ENCODE measurements at places on chromosomes 1 and 21.
A peak's percentile ranks its signal among the peaks of the same experiment; 100 is the strongest.

- DNase-seq: no peak
These were observed 13.6 kb downstream of the TARDBP start for GRCh38 chr1:11026052-11026451.

- no peak for DNase-seq
These were observed 2.3 kb downstream of the TTLL7 start for GRCh38 chr1:83996621-83997020.

DNA sequence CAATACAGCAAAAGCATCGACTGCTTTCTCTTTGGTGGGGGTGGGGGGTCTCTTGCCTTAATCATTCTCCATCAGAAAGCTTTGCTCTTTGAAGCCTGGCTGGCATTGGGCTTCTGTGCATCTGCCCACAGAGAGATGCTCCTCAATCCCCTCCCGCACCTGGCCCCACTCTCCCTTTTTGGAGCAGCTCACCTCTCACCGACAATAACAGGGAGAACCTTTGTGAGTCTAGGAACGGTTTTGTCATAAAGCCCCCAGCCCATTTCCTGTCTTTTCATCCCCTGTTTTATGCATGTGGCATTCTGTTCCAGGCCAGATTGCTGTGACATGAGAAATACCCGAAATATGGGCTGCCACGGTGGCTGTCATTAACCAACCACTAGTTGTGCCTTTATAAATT, 469.0 kb upstream of the VAMP3 start:
- no peak for DNase-seq

DNA sequence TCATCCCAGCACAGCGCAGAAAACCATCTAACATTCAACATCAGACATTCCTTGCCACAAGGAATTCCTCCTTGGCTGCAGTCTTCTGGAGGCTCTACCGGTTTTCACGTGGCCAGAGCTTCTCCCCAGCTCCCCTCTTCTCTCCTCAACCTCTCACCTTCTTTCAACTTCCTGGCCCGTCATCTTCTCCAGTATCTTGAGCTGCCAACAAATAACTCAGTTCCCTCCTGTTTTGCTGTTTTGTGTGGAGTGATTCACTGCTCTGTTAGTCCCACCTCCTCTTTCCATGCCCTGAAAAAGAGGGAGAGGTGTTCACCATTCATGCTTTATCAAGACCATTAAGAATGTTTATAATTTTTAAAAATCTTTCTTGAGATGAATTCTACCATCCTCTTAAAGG, 32.6 kb downstream of the PIGM start:
- DNase-seq: no peak

- no peak for DNase-seq
These were observed 1171.2 kb downstream of the PLA2G4A start for GRCh38 chr1:187999973-188000372.

DNA sequence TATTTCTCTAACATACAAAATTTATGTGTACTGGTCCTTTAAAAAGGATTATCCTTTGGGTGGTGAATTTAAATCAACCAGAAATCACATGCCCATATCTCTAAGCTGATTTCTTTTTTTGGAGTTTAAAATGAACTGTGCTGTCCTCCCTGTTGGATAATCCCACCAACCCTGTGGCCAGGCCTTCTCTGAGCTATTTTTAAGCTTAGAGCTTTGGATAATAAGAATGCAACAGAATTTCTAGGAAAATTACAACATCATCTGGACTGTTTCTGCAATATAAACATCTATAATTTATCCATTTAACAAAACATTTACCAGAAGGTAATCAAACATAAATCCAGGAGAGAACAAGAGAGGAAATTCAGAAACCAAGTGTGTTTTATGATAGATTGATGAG, 88.3 kb downstream of the LRRC40 start:
- DNase-seq: no peak

DNA sequence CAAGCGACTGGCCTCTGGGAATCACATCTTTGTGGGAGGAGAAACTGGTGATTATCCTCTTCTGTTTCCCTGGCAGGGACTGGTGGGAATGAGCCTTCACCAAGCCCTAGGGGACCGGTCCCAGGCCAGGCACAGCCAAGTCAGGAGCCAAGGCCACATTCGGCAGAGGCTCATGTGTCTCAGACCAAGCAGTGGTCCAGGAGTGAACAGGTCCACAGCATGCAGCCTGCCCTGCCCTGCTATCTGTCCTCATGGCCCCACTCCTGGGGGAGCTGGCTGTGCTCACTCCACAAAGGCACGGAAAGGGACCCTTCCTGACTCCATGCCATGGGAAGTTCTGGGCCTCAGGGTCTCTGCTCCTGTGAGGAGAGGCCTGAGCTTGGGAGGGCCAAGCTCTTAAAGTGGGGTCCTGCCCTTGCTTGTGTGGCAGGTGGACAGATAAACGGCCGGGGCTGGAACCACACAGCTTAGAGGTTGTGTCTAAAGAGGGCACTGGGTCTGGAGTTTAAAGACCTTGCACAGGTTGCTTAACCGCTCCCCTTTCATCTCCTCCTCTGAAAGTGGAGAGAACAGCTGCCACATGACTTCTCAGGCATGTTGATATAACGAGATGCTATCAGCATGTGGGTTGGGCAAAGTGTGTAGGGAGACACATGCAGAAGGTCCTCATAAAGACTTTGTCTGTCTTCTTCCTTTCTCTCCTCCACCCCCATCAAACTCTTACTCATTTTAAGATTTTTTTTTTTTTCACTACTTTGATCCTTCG, 57.5 kb downstream of the CASQ2 start:
- no peak for DNase-seq

DNA sequence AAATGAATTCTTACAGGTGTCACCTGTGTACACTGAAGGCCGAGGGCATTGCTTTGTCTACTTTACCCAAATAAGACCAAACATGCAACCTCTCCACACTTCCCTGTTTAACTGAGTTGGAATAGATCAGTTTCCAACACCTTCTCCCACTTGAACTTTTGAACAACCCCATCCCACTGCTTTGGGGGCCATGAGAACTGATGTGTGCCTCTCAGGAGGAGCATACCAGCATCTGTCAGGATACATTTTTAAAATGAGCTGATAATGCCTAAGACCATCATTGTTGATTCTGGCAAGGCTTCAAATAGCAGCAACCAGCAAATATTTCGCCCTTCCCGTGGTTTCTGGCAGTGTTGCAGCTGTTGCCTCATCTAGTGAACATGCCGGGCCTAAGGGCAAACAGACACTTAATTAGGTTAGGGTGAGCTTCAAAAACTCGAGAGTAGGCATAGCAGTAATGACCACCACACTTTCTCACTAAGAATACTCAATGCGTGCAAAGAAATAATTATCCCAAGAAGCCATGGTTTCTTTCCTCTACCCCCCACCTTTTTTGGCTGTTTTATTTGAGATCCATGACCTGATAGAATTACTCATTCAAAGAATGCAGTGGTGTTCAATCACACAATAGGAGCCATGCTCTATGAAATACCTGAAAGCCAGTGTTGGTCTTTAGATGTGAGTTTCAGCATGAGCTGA, 63.7 kb downstream of the MAP10 start:
- DNase-seq: peak; percentile 28

DNA sequence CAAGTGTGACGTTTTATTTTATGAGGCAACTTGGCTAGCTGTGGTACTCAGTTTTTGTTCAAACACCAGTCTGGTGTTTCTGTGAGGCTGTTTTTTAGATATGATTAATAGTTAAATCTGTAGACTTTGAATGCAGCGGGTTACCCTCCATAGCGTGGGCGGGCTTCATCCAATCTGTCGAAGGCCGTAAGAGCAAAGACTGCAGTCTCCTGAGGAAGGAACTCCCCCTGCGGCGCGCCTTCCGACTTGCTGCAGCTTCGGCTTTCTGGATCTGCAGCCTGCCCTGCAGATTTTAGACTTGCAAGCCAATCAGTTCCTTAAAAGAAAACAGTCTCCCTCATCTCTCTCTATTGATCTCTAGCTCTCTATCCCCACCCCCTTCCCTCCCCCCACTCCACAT, 4.2 kb upstream of the ZNF496 start:
- no peak for DNase-seq

DNA sequence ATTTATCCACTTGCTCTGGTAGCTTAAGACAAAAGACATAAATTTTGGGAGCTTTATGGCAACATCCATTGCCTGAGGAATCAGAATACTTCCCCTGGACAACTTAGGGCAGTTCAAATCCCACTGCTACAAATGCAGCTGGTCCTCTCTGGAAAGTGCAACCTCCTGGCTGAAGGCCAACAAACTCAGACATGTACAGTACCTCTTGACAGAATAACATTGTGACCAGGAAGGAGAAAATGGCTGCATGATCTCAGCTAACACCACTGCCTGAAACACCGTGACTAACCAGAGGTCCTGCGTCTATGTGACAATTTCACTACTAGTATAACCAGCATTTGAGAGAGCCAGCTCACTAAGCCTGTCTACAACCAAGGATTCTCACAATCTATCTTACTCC, 218.9 kb downstream of the CRB1 start:
- peak; percentile 30 for DNase-seq

- DNase-seq: peak; percentile 91
These were observed 1.6 kb downstream of the ERVH48-1 start for GRCh38 chr21:42923553-42924432.

DNA sequence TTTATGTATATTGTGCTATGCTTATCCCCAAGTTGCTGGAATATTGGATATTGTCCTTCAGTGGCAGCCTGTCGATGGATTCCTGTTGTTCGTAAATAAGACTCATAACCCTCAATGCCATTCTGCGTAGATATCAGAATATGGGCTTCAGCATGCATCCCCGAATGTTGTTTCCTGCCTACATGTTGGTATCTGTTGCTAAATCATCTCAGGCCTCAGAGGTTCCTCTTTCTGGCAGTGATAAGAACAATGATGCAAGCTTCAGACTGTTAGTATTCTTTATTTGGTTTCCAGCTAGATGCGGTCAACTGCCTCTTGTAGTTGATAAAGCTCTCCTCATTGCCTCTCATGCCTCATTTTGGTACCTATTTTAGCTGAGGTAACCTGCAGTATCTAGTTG, 2082.6 kb downstream of the MRPL39 start:
- DNase-seq: no peak

DNA sequence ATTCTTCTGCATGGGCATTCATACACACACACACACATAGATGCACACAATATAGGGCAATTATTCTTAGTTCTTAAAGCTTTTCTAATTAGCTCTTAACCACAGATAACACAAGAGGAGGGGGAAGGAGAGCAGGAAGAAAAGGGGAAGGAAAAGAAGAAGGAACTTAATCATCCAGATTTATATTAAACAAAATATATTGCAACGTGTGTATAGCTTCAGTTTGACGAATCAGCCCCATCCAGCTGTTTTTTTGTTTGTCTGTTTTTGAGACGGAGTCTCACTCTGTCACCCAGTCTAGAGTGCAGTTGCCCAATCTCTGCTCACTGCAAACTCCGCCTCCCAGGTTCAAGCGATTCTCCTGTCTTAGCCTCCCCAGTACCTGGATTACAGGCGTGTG, 21.7 kb upstream of the ANKRD13C start:
- no peak for DNase-seq

DNA sequence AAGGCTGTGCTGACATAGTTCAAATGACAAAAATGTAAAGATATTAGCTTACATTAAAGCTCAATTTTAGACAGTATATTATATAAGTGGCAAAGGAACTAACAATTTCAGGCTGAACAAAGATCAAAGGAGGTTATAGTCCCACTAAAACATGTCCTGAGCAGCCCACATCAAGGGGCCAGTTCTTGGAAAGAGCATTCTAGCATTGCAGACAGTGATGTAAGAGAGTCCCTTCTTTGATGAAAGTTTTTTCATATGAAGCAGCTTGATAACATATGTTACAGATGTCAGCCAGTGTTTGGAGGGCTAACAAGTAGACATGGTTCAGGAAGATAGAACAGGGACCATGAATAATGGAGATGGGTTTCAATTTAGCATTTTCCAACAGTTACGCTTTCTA, 301.7 kb downstream of the NTNG1 start:
- no peak for DNase-seq

- no peak for DNase-seq
These were observed 93.9 kb upstream of the KCNA3 start for GRCh38 chr1:110768605-110769004.

GRCh38 chr1:31580513-31580870, 4.2 kb downstream of the TINAGL1 start:
- no peak for DNase-seq

DNA sequence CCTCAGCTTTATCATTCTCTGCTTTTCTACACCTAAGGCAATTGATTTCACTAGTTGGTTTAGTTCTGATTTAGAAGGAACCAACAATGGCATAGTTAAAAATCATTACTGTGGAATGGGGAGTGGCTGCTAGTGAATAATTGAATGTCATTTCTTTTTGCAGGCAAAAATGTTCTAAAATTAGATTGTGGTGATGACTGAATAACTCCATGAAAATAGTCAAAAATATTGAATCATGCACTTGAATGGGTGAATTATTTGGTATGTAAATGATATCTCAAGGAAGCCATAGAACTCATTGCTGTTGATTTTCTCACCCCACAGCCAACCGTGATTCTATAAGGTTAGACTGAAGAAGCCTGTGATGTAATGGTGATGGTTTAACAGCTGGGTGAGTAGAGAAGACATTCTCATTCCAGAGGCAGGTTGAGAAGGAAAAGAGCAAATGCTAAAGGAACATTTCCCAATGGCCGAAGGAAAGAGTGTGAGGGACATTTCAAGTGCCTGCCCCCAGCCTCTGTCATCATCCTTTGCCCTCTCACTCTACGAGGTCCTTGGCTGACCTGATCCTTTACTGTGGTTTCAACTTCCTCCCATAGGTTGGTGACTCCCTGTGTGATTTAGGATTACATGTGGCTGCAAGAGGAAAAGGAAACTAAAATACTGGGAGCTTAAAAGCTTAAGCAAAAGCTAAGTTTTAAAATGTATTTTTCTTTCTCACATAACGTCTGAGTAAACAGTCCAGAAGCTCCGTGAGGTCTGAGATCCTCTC, 12.5 kb downstream of the OVAAL start:
- DNase-seq: no peak

DNA sequence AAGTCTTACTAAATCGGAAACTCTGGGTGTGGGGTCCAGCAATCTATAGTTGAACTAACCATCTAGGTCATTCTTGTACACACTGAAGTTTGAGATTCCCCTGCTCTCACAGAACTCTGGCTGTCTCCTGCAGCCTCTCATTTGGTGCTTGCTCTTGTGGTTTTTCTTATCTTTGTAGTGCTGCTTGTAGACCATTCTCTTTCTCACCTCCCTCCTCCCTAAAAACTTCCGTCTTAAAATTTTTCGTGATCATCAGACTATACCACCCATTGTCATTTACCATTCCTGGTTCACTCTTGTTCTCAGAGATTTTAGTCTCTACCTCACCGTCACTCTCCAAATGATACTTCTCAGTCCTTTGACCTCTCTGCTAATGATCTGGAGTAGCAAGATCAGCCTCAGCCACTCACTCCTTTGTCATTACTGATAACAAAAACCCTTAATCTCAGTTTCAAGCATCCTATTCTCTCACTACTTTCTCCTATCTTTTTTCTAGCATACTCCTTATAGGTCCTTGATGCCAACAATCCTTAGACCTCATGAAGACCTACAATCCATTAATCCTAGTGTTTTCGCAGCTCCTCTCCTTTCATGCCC, 13.0 kb upstream of the EPHX4 start:
- no peak for DNase-seq

- DNase-seq: peak; percentile 63
These were observed 6.0 kb downstream of the S100B start for GRCh38 chr21:46598581-46599572.

GRCh38 chr1:159936273-159936904, 9.0 kb downstream of the IGSF9 start:
- peak; percentile 81 for DNase-seq

- no peak for DNase-seq
These were observed 206.0 kb downstream of the SETD4 start for GRCh38 chr21:35854281-35854680.

- no peak for DNase-seq
These were observed 46.7 kb downstream of the PHC2 start for GRCh38 chr1:33384040-33384812.

Data from femur (tissue), 1 donor.